ENCODE measurements at places on chromosomes 4 and X.

DNA sequence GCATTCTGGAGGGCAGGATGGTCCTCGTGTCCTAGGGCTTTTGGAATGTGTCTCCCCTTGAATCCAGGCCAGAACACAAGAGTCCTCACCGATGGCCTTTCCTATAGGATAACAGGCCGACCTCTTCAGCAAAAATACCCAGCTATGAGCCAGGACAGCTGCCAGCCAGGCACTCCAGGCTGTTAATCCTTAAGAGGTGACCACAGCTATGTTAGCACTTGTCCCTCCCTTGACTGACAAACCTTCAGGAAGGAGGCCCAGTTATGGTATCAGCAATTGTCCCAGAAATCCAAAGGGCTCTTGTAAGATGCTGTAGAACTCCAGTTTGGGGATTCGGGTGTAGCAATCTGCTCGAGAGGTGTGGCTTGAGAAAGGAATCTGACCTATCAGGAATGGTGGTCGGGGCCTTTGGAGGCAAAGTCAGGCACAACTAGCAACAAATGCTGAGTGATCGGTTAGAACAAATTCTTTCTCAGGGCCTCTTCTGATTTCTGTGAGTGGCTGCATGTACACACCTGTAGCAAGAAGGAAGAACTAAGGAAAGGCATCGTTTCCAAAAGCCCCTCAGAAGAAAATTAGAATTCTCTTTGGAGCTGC lies 54.6 kb downstream of the PTCHD1 start:
- no peak for DNase-seq

GRCh38 chr4:151401739-151402138 lies 7.2 kb upstream of the FHIP1A start:
- no peak for DNase-seq

DNA sequence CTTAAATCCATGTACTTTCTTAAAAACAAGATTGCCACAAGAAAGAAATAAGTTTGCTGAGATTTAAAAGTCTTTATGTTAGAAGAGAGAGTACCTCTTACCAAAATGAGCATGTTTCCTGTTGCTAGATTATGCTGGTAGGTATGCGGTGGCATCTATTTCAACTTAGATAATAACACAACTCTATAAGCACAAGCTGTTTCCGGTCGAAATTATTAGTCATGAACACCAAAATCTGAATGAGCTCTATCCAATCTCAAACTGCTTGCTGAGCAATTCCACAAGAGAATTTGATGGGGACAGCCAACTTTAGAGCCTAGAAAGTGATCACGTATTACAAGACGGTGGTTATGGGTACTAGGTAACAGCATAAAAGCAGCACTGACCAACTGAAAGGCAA lies 49.3 kb downstream of the CBR4 start:
- no peak for DNase-seq

DNA sequence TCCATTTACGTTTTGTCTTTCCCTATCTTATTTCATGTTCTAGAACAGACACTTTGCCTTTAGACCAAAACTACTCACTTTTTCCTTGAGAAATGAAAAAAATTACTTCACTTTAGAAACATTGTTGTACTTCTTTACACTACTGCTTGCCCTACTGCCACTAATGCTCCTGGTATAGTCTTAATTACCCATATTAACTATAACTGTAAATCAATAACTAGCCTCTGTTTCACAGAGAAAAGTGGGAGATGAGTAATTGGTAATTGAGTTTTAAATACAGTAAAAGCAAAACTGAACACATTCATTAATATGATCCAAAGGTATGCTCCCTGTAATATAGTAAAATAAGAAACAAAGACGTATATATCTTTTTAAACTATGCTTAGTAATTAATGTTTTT lies 111.1 kb upstream of the JADE1 start:
- DNase-seq: no peak

GRCh38 chr4:150286656-150287055 lies 208.4 kb downstream of the DCLK2 start:
- no peak for DNase-seq

- DNase-seq: no peak
Observed at GRCh38 chr4:7029212-7029611, 14.0 kb upstream of the TADA2B start.

DNA sequence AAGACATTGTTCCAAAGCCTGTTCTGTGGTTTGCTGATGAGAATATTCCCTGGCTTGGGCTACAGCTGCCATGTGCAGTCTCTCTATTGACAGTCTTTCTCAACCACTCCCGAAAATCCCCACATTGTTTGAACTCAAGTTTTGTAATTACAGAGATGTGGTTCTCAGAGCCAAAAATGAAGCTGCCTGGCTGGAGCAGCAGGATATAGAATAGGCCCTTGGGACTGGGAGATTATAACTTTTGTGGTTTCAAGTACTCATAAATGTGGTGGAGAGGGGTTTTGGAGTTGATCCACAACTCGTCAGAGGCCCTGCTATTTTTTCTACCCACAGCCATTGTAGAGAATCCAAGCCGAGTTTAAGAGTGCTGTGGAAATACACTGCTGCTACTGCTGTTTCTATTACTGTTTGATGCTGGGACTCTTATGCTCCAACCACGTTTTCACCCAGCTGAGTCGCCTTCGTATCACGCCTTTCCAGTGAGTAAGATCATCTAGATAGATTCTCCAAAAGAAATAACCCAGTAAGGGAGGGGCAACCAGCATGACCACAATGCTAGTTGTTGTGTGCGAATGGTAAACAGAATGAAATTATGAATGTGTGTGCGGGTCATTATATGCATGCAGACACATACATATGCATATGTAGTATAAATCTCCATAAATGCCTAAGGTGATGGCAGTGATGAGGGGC lies 57.1 kb upstream of the ATXN3L start:
- DNase-seq: no peak

GRCh38 chr4:1521821-1522361 lies 115.6 kb upstream of the NKX1-1 start:
- no peak for DNase-seq

DNA sequence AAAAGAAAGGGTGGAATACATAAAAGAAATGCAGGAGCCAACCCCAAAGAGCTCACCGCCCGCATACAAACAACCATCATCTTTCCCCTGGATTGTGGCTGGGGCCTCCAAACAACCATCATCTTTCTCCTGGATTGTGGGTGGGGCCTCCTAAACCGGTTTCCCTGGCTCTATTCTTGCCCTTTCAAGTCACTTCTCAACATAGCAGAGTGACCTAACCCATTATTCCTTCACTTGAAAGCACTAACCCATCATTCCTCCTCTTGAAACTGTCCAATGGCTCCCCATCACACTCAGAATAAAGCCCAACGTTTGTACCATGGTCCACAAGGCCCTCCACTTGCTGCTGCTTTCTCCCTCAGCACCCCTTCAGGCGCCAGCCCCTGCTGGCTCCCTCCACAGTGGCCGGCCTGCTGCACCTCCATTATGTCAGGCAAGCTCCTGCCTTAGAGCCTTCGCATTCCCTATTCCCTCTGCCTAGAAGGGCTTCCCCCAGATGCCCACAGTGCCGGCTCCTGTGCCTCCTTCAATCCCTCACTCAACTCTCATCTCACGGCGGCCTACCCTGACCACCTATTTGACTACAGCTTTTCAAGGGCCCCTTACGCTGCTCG lies 24.1 kb downstream of the SMIM43 start:
- no peak for DNase-seq

DNA sequence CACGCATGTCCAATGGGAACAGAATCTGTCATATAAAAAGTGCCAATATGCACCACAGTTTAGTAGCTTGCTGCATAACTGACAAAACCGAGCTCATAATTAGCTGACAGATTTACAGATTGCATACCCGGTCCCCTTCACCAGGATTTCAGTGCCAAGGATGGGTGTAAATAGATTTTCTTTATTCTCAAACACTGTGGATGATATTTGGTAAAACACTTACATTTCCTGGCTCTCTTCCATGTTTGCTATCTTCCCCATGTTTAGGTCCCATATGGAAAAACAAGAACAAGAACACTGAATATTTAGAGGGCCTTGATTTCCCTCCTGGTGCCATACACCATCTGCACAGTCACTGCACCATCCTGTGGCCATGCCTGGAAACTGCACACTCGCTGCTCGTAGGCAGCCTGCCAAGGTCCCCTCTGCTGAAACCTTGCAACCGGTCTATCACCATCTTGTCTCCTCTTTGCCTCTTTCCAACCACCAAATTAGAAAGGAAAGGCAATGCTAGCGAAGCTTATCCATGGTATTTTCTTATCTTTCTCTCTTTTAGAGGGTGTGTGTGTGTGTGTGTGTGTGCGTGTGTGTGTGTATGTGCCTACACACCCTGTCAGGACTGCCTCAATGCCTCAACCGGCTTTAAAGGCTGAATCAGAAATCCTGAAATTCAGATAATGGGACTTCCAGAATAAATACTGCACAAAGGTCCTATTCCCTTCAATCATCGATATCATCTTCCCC lies 124.2 kb upstream of the MBNL3 start:
- DNase-seq: no peak

- no peak for DNase-seq
Observed at GRCh38 chrX:107659768-107660167, 31.5 kb downstream of the PRPS1 start.

DNA sequence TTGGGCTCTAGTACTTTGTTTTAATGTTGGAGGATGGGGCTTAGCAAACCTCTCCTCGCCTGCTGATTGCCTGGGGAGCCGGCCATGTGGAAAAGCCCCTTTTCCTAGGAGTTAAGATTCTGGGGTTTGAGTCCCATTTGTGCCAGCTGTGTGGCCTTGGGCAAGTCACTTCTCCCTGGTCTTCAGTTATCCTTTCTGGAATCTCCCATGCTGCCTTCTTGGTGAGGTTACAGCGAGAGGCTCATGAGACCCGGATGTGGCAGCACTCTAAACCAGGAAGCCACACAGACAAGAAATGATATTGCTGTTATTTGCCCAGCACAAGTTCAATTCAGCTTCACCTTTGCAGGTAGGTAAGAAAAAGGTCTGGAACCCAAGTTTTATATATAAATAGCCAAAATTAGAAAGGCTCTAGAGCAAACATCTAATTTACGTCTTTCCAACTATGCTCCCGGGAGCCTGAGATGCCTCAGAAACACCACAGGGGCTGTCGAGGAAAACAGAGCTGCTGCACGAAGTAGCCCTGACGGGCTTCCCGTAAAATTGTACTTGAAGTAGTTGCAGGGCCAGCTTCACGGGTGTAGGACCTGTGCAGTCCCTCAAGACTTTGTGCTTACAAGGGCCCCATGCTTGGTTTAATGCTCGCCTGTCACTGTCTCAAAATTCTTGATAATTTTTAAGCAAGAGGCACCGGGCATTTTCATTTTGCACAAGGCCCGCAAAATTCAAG lies 8.3 kb upstream of the SASH3 start:
- DNase-seq: no peak

DNA sequence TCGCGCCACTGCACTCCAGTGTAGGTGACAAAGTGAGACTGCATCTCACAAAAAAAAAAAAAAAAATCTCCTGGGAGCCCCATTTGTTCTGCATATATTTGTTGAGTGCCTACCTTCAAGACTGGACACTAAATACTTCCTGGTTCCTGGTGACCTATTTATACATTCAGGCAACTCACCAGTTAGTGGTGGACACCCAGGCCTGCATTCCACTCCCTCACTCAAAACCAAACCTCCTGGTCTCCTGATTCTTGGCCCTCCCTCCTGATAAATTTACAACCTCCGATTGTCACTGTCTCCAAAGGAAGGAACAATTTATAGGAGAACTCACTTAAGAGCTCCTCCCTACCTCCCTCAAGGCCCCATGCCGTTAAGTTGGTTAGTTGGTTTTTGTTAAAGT lies 3.1 kb downstream of the SYAP1 start:
- DNase-seq: no peak

DNA sequence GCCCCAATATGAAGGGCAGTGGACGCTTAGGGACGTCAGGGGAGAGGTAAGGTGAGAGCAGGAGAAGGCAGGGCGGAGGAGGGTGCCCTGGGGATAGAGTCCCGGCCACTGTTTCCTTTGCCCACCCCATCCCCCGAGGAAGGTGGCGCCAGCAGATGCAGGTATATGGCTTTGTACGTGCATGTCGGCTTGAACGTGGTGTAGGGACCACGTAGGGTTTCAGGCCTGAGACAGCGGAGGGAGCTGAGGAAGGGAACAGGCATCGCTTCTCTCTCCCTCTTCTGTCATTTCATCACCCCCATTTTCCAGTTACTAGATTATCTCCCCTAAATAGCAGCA lies 97.9 kb downstream of the PHKA2 start:
- no peak for DNase-seq

- DNase-seq: no peak
Observed at GRCh38 chr4:5186271-5187064, 135.2 kb downstream of the STK32B start.

DNA sequence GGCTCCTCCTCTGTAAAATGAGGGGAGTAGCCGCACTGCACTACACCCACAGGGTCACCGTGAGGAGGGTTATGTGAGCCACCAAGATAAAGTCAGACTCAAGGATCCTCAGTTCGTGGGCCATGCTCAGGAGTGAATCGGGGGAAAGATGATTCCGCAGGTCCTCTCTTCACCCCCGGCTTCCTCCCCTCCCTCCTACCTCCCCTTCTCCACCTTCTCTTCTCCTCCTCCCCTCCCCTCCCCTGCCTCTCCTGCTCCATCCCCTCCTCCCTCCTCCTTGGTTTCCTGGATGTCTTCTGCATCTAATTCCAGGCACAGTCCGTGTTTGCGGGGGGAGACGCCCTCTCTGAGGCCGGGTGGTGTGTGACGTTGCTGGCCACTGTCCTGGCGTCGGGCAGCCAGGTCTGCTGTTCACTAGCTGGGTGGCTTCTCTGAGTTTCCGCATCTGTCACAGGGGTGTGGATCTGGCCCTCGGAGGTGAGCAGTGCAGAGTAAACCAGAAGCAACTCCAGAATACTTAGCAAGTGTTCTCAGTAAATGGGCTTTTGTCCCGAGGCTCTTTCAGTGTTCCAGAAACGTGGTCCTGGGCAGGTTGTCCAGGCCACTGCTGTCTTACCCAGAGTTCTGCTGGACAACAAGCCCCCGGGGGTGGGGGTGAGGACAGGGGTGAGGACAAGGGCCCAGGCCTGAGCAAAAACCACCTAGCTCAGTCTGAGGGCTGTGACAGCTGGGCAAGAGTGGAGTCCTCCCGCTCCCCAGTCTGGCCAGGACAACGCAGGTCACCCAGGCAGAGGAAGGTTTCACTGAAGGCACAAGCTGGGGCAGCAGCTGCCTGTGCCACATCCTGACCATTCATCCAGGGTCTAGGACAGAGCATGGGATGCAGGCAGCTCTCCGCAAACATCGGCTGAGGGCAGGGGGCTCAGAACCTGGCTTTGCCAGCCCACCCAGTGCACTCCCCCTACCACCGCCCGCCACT lies 92.4 kb downstream of the PPP2R2C start:
- no peak for DNase-seq

DNA sequence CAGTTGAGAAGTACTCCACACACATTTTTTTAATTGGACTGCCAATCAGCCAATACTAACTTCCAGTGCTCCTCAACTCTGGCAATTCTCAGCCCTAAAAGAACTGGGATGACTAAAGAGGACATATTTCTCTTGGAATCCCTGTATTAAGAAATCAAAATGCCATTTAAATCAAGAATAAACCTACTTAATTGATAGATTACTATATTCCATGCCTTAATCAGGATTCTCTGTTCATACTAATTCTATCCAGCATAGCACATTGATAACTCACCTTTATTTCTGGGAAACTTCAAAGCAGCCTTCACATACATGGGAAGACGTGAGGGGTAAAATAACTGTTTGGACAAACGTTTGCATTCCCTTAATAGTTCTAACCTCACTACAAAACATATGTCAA lies 93.0 kb upstream of the DKK2 start:
- no peak for DNase-seq

GRCh38 chr4:150799207-150799606 lies 215.9 kb downstream of the LRBA start:
- no peak for DNase-seq

- DNase-seq: no peak
Observed at GRCh38 chr4:40990236-40990898, 224.0 kb downstream of the APBB2 start.

Measured in esophagus squamous epithelium (tissue), 5 donors.